ENCODE measurements at places on chromosomes 11 and 22.

DNA sequence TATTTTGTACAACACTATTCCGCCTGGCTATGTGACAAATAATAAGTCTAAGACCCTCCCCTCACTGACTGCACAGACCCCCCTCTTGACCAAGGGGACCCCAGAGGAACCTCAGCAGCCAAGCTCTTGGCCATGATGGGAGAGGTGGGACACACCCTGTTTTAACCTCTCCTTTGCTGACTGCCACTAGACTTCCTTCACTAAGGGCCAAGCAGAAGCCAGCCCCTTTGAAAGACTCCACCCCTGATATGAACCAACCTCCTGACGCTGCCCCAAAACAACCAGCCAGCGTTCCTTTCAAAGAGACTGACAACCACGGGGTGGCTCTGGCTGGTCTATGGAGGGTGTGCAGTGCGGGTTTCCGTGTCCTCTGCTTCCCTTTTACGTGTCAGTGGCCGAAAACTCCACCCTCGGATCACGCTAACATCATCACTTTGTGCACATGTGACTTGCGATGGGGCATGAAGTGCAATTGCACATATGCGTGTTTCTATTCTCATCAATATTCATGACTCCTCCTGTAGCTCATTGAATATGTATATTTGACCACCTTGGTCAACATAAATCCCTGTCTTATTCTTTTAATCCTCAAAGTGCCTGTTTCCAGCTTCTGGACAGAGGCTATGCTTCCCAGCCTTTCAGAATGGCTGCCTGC is 643.9 kb downstream of the TBC1D22A start:
- no peak for DNase-seq

GRCh38 chr11:67111261-67111660 is 7.8 kb upstream of the KDM2A start:
- DNase-seq: no peak

DNA sequence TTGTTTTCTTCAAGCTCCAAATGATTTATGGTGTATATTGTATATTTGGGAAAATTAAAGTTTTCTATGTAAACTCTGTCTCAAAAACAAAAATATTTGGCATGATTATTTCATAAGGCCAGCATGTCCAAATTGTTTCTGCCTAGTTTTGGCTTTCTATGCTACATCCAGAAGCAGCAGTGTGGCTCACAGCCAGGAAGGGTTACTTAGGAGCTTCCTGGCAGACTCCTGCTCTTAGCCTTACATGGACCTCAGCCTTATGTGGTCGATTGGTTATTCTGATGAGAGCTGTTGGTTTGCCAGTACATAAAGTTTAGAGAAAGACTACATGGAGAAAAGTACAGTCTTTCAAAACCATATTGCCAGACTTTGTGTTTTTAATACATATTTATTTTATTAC is 297.7 kb upstream of the FAT3 start:
- DNase-seq: no peak

- DNase-seq: no peak
Observed at GRCh38 chr11:17116117-17116516, 38.6 kb upstream of the RPS13 start.

- no peak for DNase-seq
Observed at GRCh38 chr11:119545978-119546915, 123.3 kb upstream of the THY1 start.

DNA sequence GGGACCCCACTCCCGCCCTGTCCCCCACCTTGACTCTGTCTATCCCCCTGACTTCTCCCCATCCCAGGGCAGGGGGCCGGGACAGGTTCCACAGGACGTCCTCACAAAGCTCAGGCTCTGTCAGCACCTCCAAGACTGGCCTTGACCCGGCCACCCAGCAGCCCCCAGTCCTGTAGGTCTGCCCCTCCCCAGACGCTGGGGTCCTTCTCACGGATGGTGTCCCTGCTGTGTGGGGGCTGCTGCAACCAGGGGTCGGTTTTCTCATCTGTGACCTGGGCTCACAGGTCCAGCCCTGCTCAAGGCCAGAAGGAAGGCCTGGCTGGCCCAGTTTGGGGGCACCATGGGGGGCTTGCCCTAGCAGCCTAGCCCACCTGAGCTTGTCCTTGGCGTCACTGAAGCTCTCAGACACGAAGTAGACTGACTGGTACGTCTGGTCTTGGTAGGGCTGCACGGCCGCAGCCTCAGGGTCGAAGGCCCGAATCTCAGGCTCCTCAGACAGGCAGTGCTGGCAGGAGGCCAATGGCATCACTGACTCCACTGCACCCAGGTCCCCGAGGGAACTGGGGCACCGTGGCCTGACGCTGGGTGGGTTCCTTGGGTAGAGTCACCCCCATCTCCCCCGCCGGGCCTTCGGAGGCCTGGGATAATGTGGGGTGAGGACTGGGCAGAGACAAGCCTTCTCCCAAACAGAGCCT is 4.0 kb upstream of the INS start:
- DNase-seq: no peak

DNA sequence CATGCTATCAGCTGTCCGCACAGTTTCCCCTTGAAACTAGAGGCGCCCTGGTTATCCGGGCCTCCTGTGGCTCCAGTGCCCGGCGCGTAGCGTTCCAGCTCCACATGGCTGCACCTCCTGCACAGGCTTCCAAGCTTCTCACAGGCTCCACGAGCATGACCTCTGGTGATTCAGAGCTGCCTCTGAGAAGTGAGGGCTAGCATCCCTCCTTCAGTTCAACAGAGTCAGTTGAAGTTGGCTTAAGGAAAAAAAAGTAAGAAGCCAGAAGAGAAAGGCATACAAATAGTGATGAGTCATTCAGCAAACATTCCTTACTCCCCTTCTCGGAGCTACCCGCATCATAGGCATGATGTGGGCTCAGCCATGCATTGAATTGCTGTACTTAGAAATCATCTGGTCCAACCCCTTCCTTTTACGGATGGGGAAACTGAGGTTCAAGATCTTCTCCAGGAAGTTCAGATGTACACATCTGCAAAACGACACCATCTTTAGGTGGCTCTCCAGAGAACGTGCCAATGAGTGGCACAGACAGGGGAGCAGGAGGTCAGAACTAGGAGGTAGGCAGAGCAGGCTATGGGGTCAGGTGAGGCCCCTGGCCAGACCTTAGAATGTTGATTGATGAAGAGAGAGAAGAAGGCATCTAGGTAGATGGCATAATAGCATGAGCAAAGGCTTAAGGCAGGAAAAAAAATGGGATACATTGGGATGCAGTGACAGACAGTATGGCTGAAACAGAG is 216.3 kb upstream of the TBCEL start:
- no peak for DNase-seq

DNA sequence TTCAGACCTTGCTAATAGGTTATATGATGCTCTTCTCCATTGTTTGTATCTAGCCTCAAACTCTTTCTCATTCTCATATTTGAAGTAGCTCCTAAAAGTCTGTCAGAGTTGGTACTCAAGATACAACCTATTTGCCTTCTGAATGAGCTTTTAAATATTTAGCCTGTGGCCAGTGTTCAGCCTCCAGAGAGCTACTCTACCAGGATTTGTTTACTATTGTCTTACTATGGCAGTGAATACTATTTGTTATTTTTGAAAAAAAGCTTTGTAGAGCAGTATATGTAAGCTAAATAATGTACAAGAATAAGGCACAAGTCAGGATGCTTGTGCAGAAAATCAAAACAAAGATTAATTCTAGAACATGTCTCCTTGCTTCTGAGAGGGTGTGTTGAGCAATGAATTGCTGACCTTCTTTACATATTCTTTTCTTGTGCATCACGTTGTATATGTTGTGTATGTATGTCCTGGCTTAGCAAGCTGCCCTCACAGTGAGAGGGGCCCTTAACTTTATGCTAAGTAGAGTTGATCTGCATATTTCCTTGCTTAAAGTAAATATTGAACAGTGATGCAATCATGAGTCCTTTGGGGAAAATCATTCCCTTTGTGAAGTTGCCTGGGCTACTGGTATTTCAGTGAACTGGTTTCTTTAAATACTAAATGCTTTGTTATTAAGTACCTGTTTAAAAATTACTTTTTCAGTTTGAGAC is 438.0 kb downstream of the LUZP2 start:
- DNase-seq: no peak

DNA sequence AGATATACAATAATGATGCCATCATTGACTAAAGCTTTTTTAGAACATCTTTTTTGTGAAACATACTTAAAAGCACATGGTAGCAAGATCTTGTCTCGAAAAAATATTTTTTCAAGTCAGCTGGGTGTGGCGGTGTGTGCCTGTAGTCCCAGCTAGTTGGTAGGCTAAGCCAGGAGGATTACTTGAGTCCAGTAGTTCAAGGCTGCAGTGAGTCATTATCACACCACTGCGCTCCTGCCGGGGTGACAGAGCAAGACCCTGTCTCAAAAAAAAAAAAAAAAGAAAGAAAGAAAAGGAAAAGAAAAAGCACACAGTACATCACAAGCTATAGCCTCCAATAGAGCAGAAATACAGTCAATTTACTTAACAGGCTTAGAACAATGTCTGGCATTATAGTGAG is 37.0 kb downstream of the ENTHD1 start:
- no peak for DNase-seq

- DNase-seq: no peak
Observed at GRCh38 chr11:27116684-27117083, 76.1 kb downstream of the BBOX1 start.

GRCh38 chr11:36388071-36388470 is 92.0 kb downstream of the PRR5L start:
- DNase-seq: no peak

- no peak for DNase-seq
Observed at GRCh38 chr11:45772986-45773785, 31.8 kb upstream of the SLC35C1 start.

Data from NCI-H510A (cell line).